Right hindlimb (tissue), 1 donor: ENCODE measurements at places on chromosomes 12 and 14.

GRCh38 chr14:63178912-63179311 is 25.3 kb upstream of the RHOJ start:
- no peak for DNase-seq

- DNase-seq: peak; percentile 35
Measured at GRCh38 chr12:64082116-64082515, 140.0 kb downstream of the KICS2 start.

DNA sequence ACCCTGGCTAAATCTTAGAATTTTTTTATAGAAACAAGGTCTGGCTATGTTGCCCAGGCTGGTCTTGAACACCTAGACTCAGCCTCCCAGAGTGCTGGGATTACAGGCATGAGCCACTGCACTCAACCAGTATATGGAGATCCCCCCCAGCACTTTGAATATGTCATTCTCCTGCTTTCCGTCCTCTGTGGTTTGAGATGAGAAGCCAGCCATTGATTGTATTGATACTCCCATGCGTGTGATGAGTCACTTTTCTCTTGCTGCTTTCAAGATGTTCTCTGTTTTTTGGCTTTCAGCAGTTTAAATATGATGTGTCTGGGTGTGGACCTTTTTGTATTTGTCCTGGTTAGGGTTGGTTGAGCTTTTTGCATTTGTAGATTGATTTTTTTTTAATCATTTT is 75.2 kb upstream of the DNM1L start:
- DNase-seq: no peak

GRCh38 chr12:3453206-3453989 is 37.6 kb upstream of the PRMT8 start:
- no peak for DNase-seq

DNA sequence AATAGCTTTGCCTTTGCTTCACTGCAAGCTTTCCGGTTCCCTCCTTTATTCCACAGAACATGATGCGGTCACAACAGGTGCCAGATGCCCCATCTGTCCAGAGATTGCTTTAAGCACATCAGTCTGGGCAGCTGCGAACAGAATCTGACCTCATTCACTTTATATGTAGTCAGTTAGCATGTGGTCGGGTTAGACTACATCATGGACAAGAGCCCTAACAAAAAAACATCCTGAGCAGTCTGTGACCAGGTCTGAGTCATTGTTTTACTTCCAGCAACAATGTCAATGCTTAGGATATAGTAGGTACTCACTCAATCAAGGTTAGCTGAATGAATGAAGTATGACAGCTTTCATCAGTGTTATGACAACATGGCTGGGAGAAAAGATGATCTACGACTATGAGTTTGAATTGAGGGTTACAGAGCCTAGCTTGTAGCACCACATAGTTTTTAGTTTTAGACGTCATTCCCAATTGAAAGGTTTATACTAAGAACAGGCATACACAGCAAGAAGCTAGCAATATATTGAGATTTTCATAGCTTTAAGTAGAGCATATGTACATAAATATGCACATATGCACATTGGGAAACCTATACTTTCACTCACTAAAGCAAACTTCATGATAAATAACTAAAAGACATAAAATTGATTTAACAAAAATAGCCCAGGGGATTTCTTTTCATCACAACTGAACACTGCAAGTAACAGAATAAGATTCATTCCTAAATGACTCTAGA is 64.2 kb upstream of the TMCC3 start:
- DNase-seq: peak; percentile 80

GRCh38 chr12:84767079-84767478 is 145.5 kb downstream of the SLC6A15 start:
- DNase-seq: no peak

GRCh38 chr14:61256826-61257468 is 24.2 kb downstream of the TMEM30B start:
- no peak for DNase-seq

GRCh38 chr12:30862486-30862885 is 64.1 kb upstream of the TSPAN11 start:
- no peak for DNase-seq

GRCh38 chr12:4064008-4064407 is 190.8 kb upstream of the PARP11 start:
- DNase-seq: no peak

GRCh38 chr14:95054346-95055280 is 102.7 kb downstream of the DICER1 start:
- DNase-seq: peak; percentile 0

DNA sequence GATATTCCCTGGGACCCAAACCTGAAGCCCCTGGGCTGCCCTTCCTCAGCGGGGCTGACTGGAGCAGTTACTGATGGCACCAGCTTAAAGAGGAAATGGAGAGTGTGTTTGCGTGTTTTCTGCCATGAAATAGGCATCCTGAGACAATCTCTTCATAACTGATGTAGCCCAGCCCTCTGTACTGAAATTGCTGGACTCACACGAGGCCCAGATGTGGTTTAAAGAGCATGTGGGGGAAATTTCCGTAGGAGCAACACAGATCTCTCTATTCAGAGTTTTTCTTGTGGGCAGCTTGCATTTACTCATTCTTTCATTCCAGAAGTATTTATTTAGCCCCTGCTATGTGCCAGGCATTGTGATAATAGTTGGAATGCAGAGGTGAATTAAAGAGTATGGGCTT is 782.1 kb upstream of the TBX3 start:
- DNase-seq: no peak

DNA sequence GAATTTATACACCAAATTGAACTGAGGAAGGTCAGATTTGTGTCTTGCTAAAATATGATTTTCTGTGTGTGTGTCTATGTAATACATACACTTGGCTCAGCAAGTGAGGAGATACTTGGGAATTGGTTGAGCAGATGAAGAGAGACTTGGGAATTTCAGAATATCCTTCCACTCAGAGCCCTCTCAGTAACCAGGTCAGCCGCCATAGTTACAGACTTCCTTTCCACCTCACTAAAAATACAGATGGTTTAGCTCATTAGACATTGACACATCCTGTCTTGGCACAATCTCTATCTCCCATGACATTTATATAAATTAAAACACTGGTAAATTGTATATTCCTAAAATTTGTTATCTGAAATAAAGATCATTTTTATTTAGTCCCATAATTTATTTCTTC is 15.9 kb downstream of the PIK3C2G start:
- no peak for DNase-seq

GRCh38 chr12:107474639-107475539 is 210.7 kb upstream of the PWP1 start:
- DNase-seq: no peak

- no peak for DNase-seq
Measured at GRCh38 chr14:22519877-22520685, 68.9 kb downstream of the DAD1 start.

DNA sequence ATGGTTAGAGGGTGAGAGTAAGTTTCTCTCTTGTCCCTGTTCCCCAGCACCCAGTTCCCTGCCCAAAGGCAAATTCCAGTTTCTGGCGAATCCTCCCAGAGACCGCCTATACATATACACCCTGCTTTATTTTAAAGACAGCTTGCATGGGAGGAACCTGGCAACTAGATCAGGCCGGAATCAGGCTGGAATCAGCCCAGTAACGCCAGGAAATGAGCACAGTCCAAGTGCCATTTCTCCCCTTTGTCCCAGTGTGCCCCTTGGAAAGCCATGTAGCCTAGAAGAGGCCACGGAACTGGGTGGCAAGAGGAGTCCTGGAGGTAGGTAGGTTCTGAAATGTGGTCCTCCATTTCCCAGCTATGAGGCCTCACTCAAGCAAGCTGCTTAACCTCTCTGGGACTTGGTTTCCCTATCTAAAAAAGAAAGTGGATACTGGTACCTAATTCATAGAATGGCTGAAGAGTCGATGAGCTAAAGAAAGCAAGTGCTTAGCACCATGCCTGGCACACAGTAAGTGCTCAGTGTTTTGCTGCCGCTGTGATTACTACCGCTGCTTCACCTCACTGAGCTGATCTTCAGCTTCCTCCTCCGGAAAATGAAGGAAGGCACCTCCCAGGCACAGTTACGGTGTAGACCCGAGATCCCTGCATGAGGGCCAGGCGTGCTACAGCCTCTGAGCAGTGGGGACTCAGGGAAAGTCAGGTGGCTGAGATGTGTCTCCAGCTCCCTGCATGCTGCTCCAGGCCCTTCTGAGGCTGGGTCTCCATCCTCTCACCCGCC is 36.4 kb downstream of the PITPNM2 start:
- DNase-seq: no peak

DNA sequence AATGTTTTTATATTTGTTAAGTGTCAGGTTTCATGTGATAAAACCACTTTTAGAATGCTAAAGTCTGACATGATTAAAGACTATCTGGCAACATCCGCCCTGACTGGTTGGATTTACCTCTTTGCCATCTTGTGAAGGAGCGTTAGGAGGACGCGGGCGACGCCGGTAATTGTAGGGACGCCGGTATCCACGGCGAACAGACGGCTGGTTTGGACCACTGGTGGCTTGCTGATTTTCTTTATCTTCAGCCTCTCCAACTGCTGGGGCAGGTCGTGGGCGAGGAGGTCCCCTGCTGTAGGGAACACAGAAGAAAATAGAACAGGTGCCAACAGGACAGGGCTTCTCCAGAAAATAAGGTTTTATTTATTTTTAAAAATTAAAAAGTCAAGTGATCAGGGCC is 21.3 kb downstream of the YBX3 start:
- DNase-seq: no peak

DNA sequence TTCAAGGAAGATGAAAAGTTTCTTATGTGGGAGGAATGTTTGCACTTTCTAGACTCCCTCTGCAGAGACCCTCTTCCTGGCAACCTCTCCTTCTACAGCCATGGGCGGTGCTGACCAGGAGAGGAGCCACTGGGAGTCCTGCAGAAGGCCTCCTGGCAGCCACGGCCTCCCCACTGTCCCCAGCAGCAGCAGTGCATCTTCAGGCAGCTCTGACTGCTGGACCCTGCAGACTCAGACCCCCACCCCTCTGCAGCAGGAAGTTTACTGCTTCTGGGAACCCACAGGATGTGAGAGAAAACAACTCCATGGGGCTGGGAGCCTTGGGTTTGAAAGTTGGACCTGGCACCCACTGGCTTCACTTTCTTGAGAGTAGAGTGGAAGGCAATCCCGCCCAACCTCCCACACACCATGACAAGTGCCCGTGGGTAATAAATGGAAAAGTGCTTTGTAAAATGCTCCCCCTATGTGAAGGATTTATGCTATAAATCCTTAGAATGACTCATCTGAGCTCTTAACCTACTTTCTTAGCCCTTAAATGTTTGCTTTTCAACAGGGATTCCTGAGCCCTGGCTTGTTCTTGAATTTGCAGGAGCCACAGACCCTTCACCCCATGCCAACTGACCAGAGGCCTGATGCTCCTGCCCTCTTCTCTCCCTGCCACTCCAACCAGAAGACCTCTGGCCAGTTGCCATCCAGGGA is 37.5 kb upstream of the DDX11 start:
- DNase-seq: no peak

GRCh38 chr12:11667171-11667570 is 17.7 kb downstream of the ETV6 start:
- DNase-seq: no peak

DNA sequence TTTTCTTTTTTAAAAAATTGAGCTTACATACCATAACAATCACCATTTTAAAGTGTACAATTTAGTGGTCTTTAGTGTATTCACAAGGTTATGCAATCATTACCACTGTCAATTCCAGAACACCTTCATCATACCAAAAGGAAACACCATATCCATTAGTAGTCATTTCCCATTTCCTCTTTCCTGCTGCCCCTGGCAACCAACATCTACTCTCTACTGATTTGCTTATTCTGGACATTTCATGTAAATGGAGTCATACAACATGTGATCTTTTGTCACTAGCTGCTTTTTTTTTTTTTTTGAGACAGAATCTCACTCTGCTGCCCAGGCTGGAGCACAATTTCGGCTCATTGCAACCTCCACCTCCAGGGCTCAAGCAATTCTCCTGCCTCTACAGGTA is 66.8 kb upstream of the CFL2 start:
- no peak for DNase-seq

DNA sequence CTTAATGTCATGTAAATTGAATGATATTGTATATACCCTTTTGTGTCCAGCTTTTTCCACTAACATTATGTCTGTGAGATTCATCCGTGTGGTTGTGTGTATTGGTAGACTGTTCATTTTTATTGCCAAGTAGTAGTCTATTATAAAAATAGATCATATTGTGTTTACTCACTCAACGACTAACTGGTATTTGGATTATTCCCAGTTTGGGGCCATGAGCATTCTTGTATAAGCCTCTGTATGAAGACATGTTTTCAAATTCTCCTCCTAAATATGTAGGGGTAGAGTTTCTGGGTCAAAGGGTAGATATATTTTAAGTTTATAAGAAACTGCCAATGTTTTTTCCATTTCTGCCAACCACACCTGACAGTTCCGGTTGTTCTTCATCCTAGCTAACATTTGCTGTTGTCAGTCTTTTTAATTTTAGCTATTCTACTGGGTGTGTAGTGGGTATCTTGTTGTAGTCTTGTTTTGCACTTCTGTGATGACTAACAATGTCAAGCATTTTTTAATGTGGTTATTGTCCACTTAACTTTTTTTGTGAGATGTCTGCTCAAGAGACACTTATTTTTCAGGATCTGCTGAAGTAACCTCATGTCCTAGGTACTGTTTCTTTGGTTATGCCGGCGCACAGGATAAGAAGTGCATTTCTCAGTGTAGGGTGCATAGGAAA is 93.2 kb downstream of the DACT1 start:
- no peak for DNase-seq

GRCh38 chr12:15962760-15963159 is 51.6 kb downstream of the DERA start:
- no peak for DNase-seq

DNA sequence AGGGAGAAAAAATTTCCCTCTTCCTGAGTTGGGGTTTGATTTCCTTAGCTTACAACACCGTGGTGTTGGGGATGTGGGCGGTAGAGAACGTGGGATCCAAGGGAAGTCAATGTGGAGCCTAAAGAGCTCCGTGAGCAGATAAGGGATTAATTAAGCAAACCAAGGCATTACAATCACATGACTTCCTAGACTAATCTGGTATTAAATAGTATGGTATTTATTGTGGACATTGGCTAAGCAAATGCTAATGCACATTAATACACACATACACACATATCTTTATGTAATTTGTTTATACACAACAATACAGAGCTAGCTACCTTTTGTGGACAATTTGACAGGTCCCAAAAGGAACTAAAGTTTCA is 791 bp upstream of the RNF41 start:
- no peak for DNase-seq

- DNase-seq: no peak
Measured at GRCh38 chr12:25833657-25834056, 124.8 kb upstream of the RASSF8 start.

- DNase-seq: no peak
Measured at GRCh38 chr12:16520328-16520727, 85.6 kb downstream of the LMO3 start.

DNA sequence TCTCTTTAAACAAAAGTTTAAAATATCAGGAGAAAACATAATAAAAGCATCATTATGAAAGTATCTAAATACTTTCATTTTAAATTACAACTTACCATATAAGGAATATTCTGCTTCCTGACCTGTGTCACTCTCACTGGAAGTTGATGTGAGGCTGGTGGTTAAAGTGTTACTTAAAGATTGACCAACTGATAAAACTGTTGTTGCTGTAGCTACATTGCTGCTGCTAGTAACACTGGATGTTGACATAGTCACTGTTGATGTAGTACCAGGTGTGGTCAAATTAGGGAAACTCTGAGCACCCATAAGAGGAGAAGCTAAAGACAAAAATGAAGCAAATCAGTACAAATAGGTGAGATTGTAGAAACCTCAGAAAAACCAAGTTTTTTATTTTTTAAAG is 79.9 kb downstream of the HECTD1 start:
- DNase-seq: no peak

- DNase-seq: no peak
Measured at GRCh38 chr12:18421867-18422266, 160.5 kb downstream of the PIK3C2G start.
